ENCODE measurements at places on chromosomes 3 and 15. TPM values are rescaled to one million over a fixed set of nuclear protein-coding genes. Genes with fewer than 3 reads are reported as not detected.
A peak's percentile ranks its signal among the peaks of the same experiment; 100 is the strongest.

CIDEC gene
- total RNA-seq: not detected

DNA sequence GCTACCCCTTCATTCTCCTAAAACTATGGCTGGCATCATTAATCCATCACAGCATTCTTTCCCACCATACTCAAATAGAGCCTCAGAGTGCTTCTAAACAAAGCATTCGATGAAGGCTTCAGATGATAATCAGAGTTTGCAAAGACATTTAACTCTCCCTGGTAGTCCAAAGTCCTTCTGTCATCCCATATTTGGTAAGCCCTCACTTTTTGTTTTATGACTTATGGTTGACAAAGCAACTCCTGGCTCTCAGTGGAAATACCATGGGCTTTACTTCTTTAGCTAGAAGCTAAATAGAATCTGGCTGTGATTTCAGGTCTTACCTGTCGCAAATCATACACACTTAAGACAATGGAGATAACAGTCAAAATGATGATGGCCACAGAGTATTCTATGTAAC lies 27.8 kb downstream of the ATP13A5 start:
- H3K4me3 ChIP-seq: no peak overlapping the region
- no peaks in the 10 kb centered on the region for H3K27me3 ChIP-seq
- peaks cover 12% of the 10 kb centered on the region for H3K4me1 ChIP-seq
- no peak for DNase-seq

- H3K27me3 ChIP-seq: no peaks in the 10 kb centered on the region
- no peaks in the 10 kb centered on the region for H3K4me1 ChIP-seq
- no peak overlapping the region for H3K4me3 ChIP-seq
- no peak for DNase-seq
- H3K36me3 ChIP-seq: peaks cover 44% of the 10 kb centered on the region
These were observed 45.3 kb downstream of the TRPM7 start for GRCh38 chr15:50641318-50641717.

STAC gene
- total RNA-seq: 16.6 TPM

EFCC1 gene
- 0.11 TPM for total RNA-seq

DNA sequence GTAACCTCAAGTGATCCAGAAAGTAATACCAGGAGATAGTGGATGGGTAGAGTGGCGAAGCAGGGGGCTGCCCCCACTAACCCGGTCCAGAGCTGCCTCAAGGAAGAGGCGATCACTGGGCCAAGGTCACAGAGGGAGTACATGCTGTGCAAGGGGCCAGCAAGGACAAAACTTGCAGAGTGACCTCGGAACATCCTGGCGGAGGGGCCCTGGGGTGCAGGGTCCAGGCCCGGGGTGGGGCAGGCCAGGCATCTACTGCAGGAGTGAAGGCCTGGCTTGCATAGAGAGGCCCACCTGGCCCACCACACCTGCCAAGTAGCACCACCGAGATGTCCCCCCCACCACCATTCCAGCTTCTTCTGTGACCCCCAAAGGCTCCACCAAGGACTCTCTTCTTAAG lies 17.6 kb downstream of the IQSEC1 start:
- H3K4me1 ChIP-seq: peaks cover 4% of the 10 kb centered on the region
- DNase-seq: no peak
- no peak overlapping the region for H3K4me3 ChIP-seq
- no peak overlapping the region for H3K27ac ChIP-seq
- no peaks in the 10 kb centered on the region for H3K36me3 ChIP-seq

GRCh38 chr3:186094271-186094670 lies 14.6 kb downstream of the ETV5 start:
- peaks cover 93% of the 10 kb centered on the region for H3K4me1 ChIP-seq
- H3K4me3 ChIP-seq: no peak overlapping the region
- no peaks in the 10 kb centered on the region for H3K27me3 ChIP-seq
- no peak overlapping the region for H3K27ac ChIP-seq

RASL12 gene
- total RNA-seq: 7.0 TPM

PRKCI gene
- total RNA-seq: 35.1 TPM

- peak overlapping the region; percentile 91 for H3K27ac ChIP-seq
- no peaks in the 10 kb centered on the region for H3K36me3 ChIP-seq
- H3K4me3 ChIP-seq: no peak overlapping the region
- no peak for DNase-seq
- H3K27me3 ChIP-seq: no peaks in the 10 kb centered on the region
- H3K4me1 ChIP-seq: peaks cover 81% of the 10 kb centered on the region
These were observed 111.1 kb downstream of the P3H2 start for GRCh38 chr3:190009614-190010013.
